Activated CD8-positive, alpha-beta T cell treated with anti-CD3 and anti-CD28 coated beads for 36 hours (primary cell): ENCODE measurements at places on chromosomes 7 and 10. TPM values are rescaled to one million over a fixed set of nuclear protein-coding genes. Genes with fewer than 3 reads are reported as not detected.
A peak's percentile ranks its signal among the peaks of the same experiment; 100 is the strongest.

- peak; percentile 47 for DNase-seq
These were observed 40.8 kb downstream of the RGS10 start for GRCh38 chr10:119501690-119502089.

DNA sequence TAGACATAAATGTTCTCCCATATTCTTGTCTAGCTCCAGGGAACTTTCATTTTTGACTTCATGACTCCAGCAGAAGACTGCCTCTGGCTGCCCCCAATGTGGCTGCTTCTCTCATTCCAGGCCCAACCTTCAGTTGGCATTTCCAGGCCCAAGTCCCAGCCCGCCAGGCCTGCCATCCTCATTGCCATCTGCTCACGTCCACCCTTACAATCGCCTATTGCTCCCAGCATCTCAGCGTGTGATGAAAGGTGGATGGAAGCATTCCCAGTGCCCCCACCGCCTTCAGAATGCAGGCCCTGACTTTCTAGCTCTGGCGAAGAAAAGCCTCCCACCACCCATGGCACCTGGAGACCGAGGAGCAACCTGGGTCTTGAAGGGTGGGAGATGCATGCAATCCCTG is 132.1 kb upstream of the LANCL2 start:
- no peak for DNase-seq

GRCh38 chr7:135285547-135286233 is 52.1 kb downstream of the STRA8 start:
- no peak for DNase-seq

GRCh38 chr7:148303295-148304082 is 287.1 kb upstream of the C7orf33 start:
- no peak for DNase-seq

DNA sequence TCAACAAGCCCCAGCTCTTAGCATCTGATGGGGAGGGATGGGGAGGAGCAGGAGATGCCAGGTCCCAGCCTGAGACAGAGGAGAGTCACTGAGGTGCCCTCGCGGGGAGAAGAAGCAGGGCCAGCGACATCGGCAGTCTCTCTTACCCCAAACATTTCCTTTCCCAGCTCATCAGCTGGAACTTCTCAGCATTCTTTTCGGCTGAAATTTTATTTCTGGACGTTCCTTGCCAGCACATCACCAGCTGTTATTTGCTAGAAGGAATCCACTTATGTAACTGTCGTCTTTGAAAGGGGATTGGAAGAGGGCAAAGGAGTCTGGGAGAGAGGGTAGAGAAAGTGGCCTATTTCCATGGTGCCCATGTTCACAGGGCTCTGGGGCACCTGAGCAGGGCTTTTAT is 101.0 kb upstream of the SHH start:
- DNase-seq = no peak

- no peak for DNase-seq
These were observed 527.7 kb downstream of the GALNT17 start for GRCh38 chr7:71659622-71660021.

DNA sequence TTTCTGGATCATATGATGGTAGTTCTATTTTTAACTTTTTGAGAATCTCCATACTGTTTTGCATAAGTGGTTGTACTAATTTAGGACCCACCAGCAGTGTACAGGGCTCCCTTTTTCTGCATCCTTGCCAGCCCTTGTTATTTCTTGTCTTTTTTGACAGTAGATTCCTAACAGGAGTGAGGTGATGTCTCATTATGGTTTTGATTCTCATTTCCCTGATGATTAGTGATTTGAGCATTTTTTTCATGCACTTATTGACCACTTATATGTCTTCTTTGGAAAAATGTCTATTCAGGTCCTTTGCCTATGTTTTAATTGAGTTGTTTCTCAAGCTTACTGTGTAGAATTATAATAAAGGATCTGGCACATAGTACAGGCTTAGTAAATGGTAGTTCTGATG is 238.8 kb upstream of the BMPER start:
- DNase-seq = no peak

- DNase-seq = no peak
These were observed 29.2 kb upstream of the APBB1IP start for GRCh38 chr10:26408858-26409494.

GRCh38 chr10:29908962-29909361 is 150.4 kb downstream of the JCAD start:
- peak; percentile 31 for DNase-seq

DNA sequence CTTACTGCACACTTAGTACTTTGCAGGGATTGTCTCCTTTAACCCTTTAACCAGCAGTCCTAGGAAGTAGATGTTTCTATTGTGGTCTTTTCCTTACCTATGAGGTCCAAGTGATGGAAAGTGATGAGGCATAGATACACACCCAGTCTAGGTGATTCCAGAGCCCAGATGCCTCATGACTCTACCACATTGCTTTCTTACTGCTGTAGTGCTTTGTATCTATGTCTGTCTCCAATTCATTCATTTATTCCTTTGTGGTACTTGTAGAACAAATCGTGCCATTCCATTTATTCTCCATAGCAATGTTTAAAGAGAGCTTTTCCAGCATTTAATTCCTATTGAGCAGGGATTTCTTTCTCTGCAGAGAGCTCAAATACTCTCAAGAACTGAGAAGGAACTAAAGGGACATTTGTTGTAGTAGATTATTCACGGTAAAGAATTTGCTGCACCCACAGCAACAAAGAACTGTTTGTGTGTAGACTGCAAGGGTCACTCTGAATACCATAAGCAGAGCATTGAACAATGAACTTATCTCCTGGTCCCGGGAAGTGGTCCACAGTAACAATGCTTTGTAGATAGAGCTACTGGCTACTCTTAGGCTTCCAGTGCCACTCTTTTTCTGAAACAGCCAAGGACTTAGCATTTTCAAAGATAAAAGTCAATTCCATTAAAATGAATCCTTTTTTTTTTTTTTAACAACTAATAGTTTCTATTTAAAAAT is 337.0 kb downstream of the PTEN start:
- DNase-seq = no peak

DNA sequence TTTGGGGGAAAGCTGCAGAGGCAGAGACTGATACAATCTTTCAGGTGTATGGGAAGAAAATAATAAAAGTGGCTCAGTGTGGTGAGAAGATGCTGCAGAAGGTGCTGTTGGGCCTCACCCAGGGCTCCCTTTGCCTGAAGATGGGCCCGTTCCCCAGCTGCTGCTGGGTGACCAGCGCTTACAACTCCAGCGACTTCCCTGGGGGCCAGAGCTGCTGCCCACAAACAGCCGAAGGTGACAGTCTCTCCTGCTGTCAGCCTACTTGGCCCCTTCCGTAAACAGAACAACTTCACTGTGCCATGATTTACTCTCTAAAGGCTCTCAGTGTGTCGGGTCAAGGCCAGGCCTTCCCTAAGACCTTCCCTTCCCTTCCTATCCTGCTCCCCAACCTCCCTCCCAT is 93.6 kb upstream of the PCBD1 start:
- DNase-seq = no peak

- no peak for DNase-seq
These were observed 90.5 kb upstream of the POM121L12 start for GRCh38 chr7:52944921-52945320.

DNA sequence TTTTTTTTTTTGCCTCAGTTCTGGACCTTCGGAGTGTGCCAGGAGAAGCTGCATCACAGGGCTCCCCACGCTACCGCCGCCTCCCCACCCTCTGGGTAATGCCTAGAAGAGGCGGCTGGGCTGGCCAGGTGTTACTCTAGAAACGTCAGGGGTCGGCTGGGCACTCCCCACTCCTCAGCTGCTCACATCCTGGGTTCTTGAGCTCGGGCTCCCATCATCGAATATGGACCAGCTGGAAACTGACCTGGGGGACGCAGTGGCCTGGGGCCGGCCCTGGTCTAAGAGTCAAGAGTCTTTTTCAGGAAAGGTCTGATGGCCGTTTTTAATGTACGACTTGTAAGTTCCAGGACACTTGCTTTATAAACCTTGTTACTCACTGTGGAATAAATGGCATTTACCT is 326.5 kb downstream of the WDR37 start:
- DNase-seq = no peak

- DNase-seq = no peak
These were observed 158.5 kb downstream of the CACNA2D1 start for GRCh38 chr7:82284936-82285519.

GRCh38 chr10:33223326-33224000 is 111.0 kb downstream of the NRP1 start:
- DNase-seq = no peak

GRCh38 chr10:132899054-132899750 is 43.2 kb downstream of the CFAP46 start:
- no peak for DNase-seq

GRCh38 chr7:362402-363096 is 72.6 kb downstream of the FOXL3 start:
- DNase-seq = peak; percentile 69

DNA sequence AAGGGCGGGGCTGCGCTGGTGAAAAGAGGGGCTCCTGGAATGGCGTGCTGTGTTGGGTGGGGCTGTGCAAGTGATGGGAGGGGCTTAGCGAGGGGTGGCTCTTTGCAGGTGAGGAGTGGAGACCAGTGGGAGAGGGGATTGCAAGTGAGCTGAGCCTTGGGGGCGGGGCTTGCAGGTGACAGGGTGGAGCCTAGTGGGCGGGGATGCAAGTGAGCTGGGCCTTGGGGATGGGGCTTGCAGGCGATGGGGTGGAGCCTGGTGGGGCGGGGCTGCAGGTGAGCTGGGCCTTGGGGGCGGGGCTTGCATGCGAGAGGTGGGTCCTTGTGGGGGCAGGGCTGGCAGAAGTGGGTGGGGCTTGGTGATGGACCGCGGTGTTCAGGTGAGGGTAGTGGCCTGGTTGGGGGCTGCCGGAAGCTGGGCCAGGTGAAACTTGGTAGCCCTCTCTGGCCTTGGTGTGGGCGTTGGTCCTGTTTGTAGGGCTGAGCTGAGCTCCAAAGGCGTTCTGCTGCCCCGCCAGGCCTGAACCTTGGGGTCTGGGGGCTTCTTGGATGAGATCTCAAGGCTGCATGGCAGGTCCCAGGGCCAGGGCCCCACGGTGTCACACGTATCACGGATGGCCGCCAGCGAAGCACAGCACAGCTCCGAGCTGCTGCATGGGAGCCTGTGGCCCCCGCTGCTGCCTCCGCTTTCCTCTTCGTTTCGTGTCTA is 743 bp upstream of the PITRM1 start:
- peak; percentile 85 for DNase-seq

DNA sequence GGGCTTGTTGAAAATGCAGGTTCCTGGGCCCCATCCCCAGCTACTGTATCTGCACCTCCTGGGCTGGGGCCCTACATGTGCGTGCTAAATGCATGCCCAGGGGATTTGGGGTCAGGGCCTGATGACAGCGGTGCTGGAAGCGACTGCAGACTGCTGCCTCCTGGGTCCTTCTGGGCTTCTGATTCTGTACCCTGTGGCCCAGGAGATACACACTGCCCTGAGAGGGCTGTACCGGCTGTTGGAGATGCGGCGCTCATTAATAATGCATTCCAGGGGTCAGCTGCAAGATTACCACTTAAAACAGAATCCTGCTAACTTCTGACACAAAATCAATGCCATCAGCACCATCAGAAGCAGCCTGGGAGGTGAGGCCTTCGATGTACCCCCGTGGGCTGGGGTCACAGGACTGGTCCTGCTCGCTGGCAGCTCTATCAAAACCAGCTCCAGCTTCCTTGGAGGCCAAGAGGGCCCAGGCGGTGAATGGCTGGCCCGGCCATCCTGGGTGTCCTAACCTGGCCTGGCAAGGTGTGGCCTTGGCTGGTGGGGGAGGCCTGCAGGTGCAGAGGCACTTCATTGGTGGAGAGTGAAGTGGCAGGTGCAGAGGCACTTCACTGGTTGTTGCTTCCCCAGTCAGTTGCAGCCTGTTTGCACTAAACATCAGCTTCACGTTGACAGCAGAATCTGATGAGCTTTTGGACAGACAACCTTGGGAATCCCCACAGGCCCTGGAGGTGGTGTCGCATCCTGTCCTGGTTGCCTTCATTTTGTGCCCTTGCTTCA is 79.2 kb downstream of the GLRX3 start:
- no peak for DNase-seq

DNA sequence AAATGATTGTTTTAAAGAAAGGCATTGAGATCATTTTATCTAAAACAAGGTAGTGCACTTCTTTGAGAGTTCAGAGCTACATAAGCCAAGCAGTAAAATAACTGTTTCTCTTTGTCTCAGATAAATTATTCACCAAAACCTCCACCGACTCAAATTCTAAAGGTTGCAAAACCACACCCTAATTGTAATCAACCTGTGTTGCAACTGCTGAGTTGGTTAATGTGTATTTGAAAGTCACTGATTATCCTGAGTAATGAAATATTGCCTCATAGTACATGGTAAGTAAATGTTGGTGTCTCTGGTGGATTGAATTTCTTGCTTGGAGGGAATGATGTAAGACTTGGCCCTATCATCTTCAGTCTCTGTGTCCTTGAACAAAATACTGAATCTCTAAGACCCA is 35.9 kb upstream of the CYP2C9 start:
- DNase-seq = no peak

Gene TSPAN13
- total RNA-seq = 1.0 TPM

Gene SH2D4B
- total RNA-seq = 0.20 TPM

Gene RBP3
- total RNA-seq = not detected

Gene AHR
- 33.4 TPM for total RNA-seq

Gene AKR1C8
- not detected for total RNA-seq

Gene CCDC126
- total RNA-seq = 5.5 TPM

Gene TMEM213
- total RNA-seq = not detected

Gene SPAG6
- total RNA-seq = not detected

Gene ENO4
- total RNA-seq = not detected

Gene SAP25
- total RNA-seq = 9.9 TPM

Gene RNF148
- not detected for total RNA-seq

Gene SNCG
- total RNA-seq = not detected

Gene ZNF365
- not detected for total RNA-seq

Gene SCIN
- total RNA-seq = not detected

Gene SLC16A12
- total RNA-seq = not detected

Gene CARD11
- 103 TPM for total RNA-seq
